ENCODE measurements at places on chromosomes 16 and 17. TPM values are rescaled to one million over a fixed set of nuclear protein-coding genes. Genes with fewer than 3 reads are reported as not detected.

DNA sequence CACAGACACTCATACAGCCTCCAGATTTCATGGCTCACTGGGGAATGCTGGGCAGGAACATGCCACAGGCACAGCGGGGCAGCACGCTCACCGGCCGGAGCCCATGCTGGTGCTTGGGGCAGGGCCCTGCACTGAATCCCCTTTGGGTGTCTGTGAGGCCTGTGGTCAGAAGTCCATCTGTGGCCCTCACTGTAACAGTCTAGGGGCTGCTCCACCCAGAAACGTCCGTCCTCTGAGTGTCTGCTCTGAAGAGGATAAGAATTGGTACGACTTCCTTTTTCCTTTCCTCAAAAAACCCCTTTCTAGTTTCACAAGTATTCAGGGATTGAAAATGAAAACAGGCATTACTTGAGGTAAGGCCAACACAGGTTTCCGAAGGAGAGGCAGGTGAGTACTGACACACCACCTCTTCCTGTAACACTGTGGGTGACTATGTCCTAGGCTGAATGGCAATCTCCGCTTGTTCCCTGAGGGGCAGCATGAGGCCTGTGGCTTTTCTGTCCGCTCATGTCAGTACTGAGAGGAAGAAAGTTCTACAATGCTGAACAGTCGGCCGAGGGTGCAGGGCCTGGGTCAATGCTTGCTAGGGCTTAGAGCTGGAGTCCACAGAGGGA lies 42.5 kb downstream of the TMEM11 start:
- no peak for DNase-seq
- H3K27ac ChIP-seq, result no peak overlapping the region
- H3K36me3 ChIP-seq, result peaks cover 10% of the 10 kb centered on the region

DNA sequence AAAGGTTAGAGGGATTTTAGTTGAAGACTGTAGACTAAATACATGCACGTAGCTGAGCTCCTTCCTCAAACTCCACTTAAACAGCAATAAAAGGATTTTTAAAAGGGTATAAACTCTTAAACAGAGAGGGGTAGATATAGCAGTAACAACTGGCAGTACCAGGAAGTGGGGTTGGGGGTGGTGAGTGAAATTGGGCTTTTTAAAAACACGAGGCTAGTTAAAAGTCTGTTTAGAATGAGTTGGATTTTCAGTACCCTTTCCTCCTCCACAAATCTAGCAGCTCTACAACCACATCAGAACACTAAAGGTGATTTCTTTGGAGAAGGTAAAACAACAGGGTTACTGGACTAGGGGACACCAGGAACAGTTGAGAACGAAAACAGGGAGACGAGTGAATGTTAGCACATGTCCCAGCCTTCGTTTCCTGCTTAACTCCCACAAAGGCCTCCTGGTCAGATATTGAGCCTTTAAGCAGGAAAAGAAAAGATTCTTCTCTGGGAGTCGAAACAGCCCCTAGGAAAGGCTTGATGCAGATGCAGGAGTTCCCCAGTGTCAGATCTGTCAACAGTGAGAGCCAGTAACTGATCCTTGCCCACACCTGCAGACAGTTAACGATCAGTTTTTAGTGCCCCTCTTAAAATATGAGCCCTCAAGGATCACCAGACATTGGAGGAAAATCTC lies 13.8 kb downstream of the NETO2 start:
- DNase-seq, result no peak
- peaks cover 6% of the 10 kb centered on the region for H3K36me3 ChIP-seq
- no peak overlapping the region for H3K27ac ChIP-seq
- peaks cover 9% of the 10 kb centered on the region for H3K4me1 ChIP-seq
- H3K27me3 ChIP-seq, result no peaks in the 10 kb centered on the region

The SLC5A10 gene
- total RNA-seq, result not detected

The KRTAP3-2 gene
- not detected for total RNA-seq

Data from progenitor cell of endocrine pancreas (in vitro differentiated cells).